ENCODE measurements at places on chromosomes 6 and 20. TPM values are rescaled to one million over a fixed set of nuclear protein-coding genes. Genes with fewer than 3 reads are reported as not detected.

DNA sequence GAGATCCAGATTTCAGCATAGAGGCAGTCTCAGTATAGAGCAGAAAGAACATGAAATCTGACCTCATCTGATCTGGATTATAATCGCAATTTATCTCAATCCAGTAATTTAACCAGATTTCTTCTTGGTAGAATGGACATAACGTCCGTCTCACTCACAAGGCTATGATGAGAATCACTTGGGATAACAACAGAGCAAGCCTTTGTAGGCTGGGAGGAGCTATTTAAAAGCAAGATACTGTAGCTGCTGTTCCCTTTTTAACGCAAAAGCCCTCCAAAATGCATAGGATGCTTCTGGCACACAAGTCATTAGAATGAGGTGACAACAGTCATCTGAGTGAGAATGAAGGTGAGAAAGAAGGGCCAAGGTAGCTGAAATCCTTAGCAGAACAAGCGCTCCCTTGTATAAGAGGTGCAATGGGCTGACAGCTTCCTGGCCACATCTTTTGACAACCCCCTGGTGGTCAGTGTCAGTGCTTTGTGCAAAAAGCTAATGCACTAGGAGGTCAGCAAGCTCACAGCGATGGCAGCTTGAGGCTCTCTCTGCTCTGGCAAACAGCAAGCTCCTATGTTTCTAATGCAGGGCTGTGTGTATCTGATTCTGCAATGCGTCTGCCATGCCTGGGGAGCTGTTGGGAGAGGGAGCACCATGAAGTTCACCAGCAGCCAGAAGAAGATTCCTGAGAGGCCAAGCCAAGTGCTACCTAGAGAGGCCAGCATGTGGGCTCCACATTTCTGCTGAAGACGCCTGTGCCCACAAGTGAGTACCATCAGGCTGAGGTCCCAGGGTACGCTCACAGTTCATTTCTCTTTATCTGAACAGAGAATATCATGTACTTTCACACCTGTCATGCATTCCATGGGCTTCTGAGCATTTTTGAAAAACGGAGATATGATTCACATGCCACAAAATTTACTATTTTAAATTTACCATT is 16.2 kb downstream of the METTL24 start:
- DNase-seq: peak; percentile 42

PXDC1 gene
- total RNA-seq: 89.8 TPM

GRCh38 chr6:7802662-7803061 is 76.8 kb downstream of the BMP6 start:
- no peak for DNase-seq

DNA sequence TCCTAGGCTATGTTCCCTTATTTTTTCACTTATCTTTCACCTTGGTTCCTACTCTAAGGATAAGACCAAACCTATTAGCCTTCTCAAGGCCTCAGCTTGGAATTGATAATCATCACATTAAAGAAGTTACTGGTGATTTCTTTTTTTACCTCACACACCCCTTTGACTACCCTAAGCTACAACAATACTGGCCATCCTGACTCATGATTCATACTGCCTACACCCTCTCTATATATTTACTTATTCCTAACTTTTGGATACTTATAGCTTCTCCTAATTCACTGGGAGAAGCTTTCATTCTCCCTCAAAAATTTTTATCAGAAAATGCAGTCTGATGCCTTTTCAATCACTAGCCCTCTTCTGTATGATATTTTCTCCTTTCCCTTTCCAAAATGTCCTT is 256.1 kb downstream of the TBX18 start:
- no peak for DNase-seq

DNA sequence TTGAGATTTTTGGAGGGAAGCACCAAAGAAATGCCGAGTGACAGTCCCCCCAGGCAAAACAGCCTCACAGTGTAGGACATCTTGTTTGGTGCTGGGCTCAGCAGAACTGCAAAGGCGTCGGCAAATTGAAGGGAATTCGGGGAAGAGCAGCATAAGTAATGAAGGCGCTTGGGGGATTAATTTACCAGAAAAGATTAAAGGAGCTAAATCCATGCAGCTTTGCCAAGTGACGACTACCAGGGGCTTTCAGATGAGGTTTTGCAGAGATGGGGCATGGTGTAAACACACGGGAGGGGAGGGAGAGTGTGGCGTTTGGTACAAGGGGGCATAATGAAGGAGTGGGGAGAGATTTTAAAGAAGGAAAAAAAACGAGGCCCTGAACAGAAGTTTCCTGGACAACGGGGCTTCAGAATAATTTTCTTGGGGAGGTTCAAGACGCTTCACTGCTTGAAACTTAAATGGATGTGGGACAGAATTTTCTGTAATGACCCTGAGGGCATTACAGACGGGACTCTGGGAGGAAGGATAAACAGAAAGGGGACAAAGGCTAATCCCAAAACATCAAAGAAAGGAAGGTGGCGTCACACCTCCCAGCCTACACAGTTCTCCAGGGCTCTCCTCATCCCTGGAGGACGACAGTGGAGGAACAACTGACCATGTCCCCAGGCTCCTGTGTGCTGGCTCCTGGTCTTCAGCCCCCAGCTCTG is 45.4 kb upstream of the CDH22 start:
- no peak for DNase-seq

- DNase-seq: peak; percentile 81
Observed at GRCh38 chr6:70398783-70399728, 14.3 kb upstream of the FAM135A start.

NOX3 gene
- total RNA-seq: not detected

ALDH8A1 gene
- not detected for total RNA-seq

DNA sequence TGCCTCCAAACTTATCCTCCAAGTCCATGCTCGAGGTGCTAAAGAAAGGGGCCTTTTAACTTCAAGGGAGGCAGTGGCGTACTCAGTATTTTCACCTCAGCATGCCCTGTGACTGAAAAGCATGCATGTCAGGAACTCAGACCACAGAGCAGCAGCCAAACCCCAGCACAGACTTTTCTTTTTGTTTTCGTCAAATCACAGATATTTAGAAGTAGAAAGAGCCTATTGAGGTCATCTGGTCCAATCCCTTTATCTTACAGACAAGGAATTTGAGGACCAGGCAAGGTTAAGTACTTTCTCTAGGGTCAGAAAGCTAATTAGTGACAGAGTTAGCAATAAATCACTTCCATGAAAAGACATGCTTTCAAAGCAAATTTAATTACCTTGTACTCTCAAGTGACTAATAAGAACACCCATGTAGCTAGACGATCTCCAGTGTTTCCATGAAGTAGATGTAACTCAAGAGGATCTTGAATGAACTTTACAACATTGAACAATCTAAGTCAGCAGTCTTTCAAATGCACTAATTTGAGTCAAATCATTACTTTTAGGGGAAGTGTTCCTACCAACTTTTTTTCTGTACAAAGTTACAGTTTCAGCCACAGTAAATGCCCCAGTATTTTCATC is 35.9 kb downstream of the MOXD1 start:
- DNase-seq: no peak

DNA sequence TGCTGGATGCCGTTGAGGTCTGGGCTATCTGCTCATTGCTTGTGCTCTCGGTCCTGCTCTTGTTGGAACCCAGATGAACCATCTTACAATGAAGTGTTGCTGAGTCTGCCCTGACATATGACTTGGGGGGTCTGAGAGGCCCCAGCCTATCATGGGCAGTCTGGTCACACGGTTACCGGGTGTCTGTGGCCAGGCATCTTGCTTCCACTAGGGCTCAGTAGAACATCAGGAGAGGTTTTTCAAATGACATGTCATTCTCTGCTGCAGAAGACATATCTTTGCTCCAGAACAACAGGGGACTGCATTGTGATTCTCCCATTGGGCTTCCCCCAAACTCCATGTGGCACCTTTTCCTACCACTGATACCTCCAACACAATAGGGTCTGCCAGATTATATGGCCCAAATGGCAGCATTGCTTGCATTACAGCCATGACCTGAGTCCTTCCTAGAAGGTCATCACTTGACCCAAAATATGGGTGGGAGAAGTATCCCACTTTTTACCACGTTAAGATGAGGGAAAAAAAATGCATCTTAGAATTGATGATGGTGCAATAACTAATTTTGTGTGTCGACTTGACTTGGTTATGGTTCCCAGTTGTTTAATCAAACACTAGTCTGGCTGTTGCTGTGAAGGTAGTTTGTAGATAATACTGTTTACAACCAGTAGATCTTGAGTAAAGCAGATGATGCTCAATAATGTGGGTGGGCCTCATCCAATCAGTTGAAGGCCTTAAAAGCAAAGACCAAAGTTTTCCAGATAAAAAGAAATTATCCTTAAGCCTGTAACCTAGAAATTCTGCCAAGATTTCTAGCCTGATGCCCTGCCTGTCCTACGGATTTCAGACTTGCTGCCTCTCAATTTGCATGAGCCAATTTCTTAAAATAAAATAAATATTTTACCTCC is 241.0 kb downstream of the QKI start:
- DNase-seq: no peak

- DNase-seq: peak; percentile 33
Observed at GRCh38 chr6:20706238-20706938, 172.1 kb downstream of the CDKAL1 start.

DNA sequence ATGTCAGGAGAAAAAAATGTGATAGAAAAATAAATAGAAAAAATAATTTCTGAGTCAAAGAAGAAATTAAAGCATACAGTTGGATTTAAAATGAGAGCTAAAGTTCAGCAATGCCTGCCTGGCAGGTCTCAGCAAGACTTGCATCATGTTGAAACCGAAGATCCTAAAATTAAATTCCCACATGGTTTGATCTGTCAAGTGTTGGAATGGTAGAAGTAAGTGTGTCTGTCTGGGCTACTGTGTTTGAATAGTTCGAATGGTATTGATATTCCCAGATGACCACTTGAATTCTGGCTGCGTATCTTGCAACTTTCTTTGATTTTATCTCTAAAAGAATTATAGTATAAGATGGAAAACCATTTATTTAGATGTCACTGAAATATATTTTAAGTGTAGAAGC is 1349.6 kb downstream of the EPHA7 start:
- DNase-seq: no peak

All from M059J (cell line).